ENCODE measurements at places on chromosomes 12 and 14.

GRCh38 chr14:81388336-81388735 is 11.8 kb downstream of the STON2 start:
- no peak for DNase-seq

GRCh38 chr14:52706724-52707706 is at the start of gene PSMC6:
Gene PSMC6 (plus strand): TSS chr14:52707200. CDS start chr14:52707220, 20 bp downstream.
- peak; percentile 97 for DNase-seq

- no peak for DNase-seq
Observed at GRCh38 chr14:37585101-37585511, 9.9 kb downstream of the FOXA1 start.

DNA sequence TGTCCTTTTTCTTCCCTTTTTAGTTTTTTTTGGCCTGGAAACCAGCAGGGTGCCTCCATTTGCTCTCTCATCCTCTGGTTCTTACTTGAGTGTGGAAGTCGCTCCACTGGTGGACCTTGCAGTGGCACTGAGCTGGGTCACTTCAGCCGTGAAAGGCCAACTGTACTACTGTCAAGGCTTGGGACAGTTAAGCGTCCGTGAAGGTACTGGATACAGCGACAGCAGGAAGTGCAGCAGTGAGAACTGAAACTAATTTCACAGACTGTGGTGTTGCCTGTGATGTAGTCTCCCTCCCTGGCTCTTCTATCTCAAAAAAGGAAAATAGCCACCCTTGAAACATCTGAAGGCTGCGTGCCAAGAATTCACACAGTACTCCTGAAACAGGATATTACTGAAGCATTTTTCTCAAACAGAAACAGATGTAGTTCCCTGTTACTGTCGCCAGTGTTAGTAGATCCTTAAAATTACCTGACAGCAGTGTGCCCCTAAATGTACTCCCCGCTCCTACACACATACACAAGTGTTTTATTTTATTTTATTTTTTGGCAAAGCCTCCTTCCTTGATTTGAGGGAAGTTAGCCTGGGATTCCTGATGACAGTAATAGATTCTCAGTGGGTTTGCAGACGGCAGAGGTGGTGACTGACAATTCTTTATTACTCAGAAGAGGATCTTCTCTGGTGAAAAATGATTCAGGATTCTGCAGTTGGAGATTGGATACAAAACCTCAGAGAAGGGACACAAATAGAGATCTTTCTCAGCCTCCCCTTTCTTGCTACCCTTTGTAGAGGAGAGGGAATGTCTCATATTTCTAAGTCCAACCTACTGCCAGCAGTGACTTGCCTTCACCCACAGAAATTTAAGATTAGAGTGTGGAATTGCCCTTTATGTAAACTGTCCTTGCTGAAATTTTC is 4.4 kb downstream of the SUSD6 start:
- no peak for DNase-seq

DNA sequence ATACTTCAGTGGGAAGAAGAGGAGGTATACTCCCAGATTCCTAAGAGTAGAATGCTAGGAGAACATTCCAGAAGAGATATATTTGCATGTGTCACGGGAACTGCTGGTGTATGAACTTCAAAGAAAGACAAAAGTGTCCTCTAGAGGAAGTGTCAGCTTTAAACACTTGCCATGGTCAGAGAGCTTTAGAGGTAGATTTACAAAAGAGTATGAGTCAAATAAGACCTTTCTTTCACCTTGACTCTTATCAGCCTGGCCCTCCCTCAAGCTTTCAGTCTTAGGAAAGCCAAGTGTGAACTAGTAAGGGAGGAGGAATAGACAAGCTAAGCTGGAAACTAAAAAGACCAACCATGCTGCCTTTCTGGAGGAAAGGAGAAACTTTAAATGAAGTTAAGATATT is 34.7 kb downstream of the COX8C start:
- no peak for DNase-seq

- DNase-seq: no peak
Observed at GRCh38 chr12:43848786-43849185, 12.9 kb downstream of the TMEM117 start.

GRCh38 chr12:105804591-105805265 is 334.0 kb downstream of the NUAK1 start:
- no peak for DNase-seq

DNA sequence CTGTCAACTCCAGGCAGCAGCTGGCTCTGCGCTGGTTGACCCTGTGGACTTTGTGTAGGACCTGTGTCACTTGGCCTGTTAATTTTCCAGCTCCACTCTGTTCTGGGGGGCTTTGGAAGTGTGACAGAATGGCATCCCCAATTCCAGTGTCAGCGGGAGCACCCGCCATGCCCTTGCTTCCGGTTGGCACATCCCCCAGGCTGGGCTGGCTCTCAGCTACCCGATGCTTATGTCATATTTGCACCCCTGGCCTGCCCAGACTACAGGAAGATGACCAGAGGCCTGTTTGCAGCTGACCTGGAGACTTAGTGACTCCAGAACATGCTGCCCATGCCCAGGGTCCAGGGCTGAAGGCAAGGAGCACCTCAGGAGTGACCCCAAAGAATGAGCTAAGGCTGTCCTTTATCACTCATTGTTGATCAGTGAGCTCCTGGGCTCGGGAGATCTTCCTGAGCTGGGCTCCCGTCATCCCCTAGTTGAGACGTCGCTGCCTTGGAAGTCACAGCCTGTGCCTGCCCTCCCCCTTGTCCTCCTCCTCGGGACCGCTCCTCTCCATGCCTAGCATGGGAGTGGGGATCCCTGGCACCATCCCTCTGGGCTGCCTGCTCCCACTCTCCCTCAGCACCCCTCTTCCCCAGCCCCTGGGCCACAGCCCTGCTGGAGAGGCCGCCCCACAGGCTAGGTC is 163.4 kb upstream of the RTL1 start:
- no peak for DNase-seq

DNA sequence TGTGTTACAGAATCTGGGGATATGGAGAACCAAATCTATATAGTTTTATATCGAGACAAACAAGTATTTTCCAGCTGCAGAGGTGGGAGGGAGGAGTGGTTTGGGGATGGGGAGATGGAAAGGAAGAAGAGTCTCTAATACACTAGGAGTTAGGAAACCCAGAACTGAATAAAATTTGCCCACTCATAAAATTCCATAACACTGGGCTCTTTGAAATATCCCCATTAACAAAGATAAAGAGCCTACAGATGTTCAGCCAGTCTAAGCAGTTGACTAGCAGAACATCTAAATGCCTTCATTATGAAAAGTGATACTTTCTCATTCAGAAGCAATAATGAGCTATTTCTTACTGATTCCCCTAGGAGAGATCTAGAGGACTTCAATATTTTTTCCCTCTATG is 151.7 kb upstream of the GZMB start:
- DNase-seq: no peak

DNA sequence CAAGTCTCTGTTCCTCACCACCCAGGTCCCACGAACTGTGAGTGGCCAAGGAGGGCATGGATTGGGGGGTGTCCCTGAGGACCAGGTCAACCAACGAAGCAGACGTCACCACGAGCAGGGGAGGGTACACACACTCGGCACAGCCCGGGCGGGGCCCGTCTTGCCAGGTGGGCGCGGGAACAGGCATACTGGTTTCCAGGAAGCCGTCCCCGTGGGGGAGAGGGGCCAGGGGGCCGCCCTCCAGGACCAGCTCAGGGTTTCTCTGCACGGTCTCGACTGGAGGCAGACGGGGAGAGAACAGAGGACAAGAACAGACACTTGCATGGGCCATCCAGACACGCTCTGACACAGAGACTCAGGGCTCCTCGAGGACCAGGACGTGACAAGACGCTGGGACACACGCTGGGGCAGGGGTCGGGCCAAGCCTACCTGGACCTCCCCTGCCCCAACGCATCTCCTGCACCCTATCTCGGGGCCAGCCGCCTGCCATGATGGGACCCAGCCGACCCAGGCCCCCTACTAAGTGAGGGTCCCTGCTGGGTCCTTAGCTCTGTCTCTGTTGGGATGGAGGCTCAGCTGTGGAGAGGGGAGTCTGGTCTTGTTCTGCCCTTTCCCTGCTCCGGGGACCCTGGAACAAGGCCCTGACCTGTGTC is 11.3 kb downstream of the ARL6IP4 start:
- no peak for DNase-seq

DNA sequence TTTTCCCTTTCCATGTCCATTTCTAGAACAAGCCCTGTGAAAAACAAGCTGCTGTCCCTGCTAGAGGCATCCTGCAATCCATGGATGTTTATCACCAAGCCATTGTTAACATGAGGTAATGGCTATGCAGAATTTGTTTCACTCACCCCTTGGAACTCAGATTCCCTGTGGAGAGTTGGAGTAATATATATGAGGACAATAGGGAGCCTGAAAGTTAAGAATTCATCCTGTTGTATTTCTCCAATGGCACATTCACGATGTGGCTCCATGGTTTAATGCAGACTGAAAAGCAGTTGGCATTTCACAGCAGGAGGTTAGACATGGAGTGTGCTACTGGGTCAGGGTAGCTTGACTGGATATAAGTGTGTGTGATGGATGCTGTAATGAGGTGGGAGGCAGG is 32.4 kb downstream of the GPR65 start:
- no peak for DNase-seq

DNA sequence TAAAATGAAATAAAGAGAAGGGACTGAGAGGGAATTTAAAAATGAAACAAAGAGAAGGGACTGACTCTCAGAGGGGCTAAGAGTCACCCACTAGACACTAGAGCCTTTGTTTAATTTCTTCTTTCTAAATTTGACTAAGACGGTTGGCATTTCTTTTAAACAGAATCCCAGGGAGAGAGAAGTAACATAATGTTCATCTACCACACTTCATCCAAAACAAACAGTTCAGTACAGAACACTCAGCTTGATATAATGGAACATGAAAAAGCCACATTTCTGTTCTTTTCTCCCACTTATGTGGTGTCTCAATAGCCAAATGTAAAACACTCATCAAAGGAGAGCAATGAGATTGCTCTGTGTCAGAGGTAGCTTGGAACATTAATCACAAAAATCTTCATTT is 10.1 kb upstream of the NT5DC3 start:
- DNase-seq: no peak

- no peak for DNase-seq
Observed at GRCh38 chr12:25670076-25671055, 117.3 kb upstream of the LMNTD1 start.

GRCh38 chr12:102728506-102729242 is 188.4 kb downstream of the PAH start:
- DNase-seq: no peak

GRCh38 chr12:101277443-101277842 is 2.5 kb upstream of the UTP20 start:
- DNase-seq: no peak
